ENCODE measurements at places on chromosomes 12 and 14.

GRCh38 chr14:59705866-59706265, 129.3 kb upstream of the CCDC175 start:
- DNase-seq, result no peak

GRCh38 chr12:47091009-47091408, 11.2 kb upstream of the AMIGO2 start:
- DNase-seq, result no peak

DNA sequence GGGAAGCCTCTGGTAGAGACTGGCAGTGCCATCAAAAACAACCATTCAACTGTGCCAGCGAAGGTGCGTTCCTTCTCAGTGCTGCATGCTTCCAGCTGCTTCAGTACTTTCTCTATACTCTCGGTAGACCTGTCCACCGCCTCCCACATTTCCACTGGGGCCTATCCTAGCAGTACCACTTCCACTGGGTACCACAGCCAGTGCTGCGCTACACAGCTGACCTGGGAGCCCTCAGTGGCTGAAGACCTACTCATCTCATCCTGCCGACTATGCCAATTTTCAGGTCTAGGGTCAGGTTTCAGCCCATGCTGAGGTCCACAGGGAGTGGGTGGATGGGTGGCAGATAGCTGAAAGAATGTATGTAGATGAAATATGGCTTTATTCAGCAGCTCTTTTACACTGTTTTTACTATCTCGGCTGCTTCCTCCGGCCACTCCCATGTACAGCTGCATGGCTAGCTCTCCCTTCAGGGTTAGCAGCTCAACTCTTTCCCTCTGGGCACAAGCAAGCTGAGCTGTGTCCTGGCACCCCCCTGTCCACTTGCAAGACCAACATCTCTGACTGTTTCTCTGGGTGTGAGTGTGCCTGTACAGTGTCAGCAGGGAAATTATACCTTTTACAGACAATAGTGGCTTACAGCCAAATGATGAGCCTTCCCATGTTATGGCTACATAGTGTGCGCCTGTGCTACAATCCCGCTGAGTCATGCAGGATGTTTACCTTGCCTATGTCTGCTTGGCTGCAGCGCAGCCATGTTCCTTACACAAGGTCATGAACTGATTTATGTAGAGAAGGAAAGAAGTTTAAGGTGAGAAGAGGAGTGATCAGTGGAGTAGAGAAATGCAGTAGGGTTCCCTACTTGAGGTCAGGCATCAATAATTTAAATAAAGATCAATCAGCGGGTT, 125.7 kb upstream of the DDHD1 start:
- no peak for DNase-seq

DNA sequence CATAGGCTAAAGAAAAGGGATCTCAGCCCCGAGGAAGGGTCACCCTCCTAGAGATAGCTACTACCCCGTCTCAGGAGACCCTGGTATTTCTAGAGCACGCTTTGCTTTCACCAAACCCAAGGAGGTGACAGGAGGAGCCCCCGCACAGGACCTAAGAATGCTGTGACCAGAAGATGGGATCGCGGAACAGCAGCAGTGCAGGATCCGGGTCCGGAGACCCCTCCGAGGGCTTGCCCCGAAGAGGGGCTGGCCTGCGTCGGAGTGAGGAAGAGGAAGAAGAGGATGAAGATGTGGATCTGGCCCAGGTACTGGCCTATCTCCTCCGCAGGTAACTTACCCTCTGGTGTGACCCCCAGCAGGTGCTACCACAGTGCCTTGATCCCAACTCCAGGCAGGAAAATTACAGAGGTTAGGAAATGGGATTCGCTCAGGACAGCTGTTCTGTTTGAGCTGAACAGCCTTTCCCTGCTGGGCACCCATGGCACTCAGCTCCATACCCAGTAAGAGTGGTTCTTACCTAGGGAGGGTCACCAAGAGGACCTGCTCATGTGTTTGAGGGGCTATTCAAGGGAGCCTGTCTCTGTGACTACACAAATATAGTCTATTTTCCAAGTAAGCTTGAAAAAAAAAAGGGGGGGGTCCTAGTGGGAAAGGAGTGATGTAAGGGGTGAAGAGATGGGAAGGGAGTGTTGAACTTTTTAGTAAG, 826 bp upstream of the NRL start:
- DNase-seq, result no peak

- no peak for DNase-seq
Observed at GRCh38 chr12:13085968-13086686, 17.3 kb downstream of the GSG1 start.

- no peak for DNase-seq
Observed at GRCh38 chr14:64605926-64606685, 56.3 kb downstream of the PPP1R36 start.

DNA sequence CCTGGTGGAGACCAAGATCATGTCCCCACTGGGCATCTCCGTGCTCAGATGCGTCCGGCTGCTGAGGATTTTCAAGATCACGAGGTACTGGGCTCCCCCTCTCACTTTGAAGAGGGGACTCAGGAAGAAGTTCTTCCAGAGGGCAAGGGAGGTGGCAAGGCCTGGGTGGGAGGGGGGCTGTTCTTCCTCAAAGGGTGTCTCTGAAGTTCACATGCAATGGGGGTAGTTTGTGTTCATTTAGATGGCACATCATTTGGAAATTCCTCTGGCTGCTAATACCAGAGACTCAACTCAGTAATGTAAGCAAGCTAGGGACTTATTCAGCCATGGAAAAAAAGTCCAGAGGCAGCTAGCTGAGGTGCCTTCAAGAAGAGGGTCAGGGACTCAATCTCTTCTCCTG, 227.1 kb upstream of the FKBP4 start:
- DNase-seq, result no peak

DNA sequence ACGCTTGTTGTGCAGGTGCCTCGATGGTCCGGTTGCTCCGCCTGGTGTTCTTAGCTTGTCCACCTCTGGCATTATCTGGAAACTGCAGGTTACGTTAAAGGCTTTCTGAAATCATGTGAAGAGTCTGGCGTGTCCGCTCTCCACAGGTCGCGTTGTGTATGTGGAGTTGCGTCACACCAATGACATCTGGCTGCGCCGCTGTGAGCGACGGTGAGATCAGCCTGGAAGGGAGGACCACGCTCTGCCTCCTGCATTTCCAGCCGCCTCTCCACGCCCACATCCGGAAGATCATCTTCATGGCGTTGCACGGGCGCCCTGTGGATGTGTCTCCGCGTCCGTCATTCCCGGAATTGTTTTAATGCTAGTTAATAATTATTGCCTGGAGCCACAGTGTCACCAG, 50.6 kb upstream of the GALNT9 start:
- no peak for DNase-seq

GRCh38 chr14:96502621-96503305, 581 bp downstream of the PAPOLA start:
- DNase-seq, result peak; percentile 65

- no peak for DNase-seq
Observed at GRCh38 chr12:101038289-101038871, 171.7 kb downstream of the SLC5A8 start.

DNA sequence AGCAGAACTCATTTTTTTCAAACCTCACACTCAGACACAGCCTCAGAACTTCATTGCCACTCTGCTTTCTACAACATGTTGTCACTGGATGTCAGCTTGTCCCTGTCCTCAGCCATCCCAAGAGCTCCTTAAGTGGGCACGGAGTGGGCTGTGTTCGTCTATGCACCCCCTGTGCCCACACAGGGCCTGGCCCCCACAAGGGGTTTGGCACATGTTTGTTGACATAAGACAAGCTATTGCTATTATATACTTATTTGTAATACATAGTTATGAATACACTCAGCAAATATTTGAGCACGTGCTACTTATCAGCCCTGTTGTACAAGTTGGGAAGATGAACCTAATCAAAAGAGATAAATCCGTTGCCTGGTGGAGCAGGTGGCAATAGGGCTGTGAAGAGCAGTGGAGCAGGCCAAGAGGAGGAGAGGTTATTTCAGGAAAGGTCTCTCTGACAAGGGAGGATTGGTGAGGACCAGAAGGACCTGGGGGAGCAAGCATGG, 4.3 kb upstream of the BDKRB1 start:
- DNase-seq, result no peak

DNA sequence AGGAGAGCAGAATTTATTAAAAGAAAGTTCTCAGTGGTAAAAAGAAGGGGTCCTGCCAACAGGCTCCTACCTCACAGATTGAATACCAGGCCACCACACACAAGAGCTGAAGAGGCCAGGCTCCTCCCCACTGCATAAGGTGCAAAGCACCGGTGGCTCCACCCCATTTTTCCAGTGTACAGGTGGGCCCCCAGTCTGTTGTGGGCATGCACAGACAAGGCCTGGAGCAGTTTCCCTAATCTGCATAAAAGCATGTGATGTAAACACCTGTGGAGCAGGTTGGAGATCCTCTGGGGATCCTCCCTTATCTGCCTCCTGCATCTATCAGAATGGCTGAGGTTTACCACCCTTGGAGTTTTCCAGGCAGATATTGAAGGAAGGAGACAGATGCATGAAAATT, 45.7 kb upstream of the PDZRN4 start:
- no peak for DNase-seq

GRCh38 chr14:83974647-83975163, 1555.2 kb upstream of the FLRT2 start:
- DNase-seq, result no peak

- no peak for DNase-seq
Observed at GRCh38 chr12:66119229-66119869, 11.2 kb downstream of the LLPH start.

DNA sequence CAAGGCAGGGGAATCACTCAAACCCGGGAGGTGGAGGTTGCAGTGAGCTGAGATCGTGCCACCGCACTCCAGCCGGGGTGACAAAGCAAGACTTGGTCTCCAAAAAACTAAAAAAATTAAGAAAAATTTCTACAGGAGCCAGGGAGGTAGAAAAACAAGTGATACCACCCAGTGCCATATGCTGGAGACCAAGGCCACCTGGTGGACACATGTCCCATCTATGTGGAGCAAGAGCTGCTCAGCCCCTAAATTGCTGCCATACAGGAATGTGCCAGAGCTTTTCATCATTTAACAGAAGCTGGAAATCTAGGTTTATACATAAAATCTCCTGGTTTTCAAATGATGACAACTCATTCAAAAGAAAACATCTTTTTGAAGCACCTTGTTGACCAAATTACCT, 61.4 kb upstream of the ELK3 start:
- DNase-seq, result no peak

DNA sequence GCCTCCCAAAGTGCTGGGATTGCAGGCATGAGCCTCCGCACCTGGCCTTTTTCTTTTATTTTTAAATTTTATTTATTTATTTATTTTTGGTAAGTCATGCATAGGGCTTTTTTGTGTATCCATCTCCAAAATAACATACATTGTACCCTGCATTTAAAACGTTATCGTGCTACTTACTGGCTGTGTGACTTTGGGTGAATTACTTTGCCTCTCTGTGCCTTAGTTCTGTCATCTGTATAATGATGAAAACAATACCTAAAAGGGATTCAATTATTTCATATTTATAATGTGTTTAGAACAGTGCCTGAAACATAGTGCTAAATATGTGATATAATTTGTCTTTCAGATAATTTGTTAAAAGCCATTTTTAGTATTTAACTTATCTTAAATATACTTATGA, 19.6 kb downstream of the ZCRB1 start:
- no peak for DNase-seq

GRCh38 chr12:75585330-75585729, 73.9 kb upstream of the KRR1 start:
- DNase-seq, result no peak

- no peak for DNase-seq
Observed at GRCh38 chr14:67485501-67486095, 2.9 kb downstream of the TMEM229B start.

- DNase-seq, result no peak
Observed at GRCh38 chr14:74518221-74518620, 24.7 kb downstream of the ISCA2 start.

DNA sequence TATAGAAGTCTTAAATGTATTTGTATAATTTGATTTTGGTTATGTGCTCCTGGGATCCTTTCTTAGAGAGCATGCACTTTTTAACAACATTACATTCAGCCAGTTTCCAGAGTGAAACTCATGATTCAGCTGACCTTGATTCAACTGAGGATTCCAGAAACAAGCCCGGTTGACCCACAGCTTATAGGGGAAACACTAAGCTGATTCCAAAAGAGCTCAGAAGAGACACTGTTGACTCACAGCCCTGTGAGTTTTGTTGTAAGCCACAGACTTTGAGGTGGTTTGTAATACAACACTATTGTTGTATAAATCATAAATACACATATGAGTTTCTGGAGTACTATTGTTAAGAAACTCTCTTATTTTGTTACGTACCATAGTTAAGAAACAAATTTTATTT, 133.8 kb upstream of the MGAT4C start:
- no peak for DNase-seq

GRCh38 chr12:108477055-108477880, 37.8 kb upstream of the FICD start:
- DNase-seq, result no peak

DNA sequence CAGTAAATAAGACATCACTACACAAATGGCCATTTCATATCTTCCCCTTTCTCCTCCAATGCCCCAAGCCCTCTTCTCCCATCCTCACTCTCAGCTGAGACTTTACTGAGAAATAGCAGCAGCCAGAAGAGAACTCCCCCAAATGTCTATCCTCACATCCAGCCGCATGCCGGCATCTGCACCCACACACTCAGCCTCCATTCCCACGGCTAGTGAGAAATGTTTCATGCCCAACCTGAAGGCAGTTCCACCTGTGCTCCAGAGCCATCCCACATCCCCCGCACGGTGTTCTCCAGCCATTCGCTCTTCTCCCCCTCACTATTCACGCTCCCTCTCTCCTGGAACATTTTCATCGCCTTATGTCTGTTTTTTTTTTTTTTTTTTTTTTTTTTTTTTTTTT, 208.7 kb upstream of the DIO3 start:
- peak; percentile 27 for DNase-seq

DNA sequence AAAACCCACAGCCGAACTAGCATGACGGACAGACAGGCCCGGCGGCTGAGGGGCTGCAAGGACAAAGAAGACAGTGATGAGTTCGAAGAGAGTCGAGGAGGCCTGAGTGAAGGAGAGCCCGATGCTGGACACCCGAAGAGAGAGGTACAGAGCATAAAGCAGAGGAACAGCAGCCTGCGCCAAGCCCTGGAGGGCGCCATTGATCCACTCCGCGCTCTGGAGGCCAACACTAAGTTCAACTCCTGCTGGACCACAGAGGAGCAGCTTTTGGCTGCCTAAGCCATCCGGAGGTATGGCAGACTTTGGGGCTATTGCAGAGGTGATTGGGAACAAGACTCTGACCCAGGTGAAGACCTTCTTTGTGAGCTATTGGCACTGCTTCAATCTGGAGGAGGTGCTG, 7.8 kb upstream of the PLXNC1 start:
- no peak for DNase-seq

DNA sequence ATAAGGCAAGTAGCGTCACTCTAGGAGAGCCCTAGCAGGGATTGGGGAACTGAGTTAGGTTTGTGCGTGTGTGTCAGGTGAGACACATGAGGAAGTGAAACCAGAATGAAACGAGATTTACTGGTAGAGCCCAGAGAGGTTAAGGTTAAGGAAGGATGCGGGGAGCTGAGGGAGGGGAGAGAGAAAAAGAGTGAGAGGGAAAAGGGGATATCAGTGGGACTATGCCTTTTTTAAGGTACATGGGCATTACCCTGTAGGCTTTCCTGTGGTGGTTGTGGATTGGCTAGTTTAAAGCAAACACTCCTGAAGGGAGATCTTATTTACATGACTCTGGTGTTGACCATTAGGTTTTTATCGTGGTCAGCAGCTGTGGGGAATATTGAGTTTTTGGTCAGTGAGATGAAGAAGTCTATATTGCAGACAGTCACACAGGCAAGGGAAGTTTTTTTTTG, 13.9 kb downstream of the ZDHHC17 start:
- no peak for DNase-seq

- DNase-seq, result no peak
Observed at GRCh38 chr12:89089264-89089663, 263.0 kb downstream of the DUSP6 start.

GRCh38 chr12:69666798-69667197, 32.3 kb downstream of the BEST3 start:
- DNase-seq, result no peak

Data from ureter (tissue), 1 donor.